ENCODE measurements at places on chromosomes 3 and 15. TPM values are rescaled to one million over a fixed set of nuclear protein-coding genes. Genes with fewer than 3 reads are reported as not detected.

LYZL4 gene
- 0.19 TPM for total RNA-seq

ST3GAL6 gene
- 10.4 TPM for total RNA-seq

GRK7 gene
- not detected for total RNA-seq

TEX55 gene
- total RNA-seq = not detected

ROPN1 gene
- total RNA-seq = not detected
